Kidney (tissue), 22 donors: ENCODE measurements at places on chromosomes 12 and 14.

DNA sequence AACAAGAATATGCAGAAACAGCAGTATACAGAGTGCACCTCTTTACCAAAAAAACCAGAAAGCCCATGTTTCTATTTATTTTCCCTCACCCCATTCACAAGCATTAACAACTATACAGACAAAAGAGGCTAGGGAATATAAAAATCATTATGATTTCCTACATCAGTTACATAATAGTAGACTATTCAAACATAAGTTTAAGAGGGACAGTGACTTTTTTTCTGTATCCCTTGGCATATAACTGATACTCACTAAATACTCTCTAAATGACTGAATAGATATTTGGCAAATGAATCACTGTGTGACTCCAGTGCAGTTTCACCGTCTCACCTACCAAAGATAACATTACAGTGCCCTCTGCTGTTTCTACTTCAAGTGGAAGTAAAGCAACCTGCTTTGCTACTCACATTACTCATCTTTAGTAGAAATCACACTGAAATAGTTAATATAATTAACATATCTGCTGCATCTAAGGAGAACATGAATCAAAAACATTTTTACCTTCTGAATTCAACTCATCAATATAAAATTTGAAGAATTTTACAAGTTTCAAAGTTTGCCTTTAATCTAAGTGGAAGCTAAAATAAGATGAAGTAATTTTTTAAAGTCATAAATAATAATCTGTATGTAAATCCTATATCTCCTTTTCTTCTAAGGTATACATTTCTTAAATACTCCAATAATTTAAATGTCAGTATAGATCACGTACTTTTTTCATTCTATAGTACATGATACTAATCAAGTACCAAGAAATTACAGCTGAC is 103.8 kb downstream of the OSBPL8 start:
- peak; percentile 61 for DNase-seq

DNA sequence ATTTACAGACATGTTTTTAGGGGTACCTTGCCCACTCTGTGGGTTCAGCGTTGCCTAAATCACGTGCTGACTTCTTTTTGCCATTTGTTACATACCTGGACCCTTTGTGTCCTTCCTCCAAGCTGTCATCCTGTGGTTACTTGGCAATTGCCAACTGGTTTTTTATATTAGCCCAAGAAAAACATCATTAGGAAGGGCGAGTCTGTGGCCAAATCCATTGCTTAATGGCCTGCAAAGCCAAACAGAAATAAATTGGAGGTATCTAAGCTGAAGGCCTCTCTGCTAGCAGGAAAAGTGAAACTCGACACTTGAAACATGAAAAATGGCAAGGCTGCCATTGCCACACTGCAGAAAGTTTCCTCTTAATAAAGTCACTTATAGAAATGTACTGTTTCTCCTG is 190.4 kb downstream of the NUAK1 start:
- DNase-seq = no peak

DNA sequence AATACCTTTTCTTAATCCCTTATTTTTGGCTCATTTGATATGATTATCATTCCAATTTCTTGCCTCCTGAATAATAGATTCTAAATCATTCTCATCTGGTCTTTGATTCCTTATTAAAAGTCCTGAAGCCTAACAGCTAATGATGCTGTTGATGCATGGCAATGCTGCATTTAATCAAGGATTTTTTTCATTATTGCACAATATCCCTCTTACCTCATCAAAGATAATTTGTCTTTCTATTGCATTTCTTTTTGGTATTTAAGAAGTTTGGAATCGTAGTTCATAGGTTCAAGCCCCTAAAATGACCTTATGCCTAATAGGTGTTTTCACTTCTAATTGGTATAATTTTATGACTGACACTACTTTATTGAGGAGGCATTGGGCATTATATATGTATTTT is 648.2 kb upstream of the STXBP6 start:
- no peak for DNase-seq

GRCh38 chr14:88590173-88590572 is 27.3 kb downstream of the ZC3H14 start:
- DNase-seq = no peak

DNA sequence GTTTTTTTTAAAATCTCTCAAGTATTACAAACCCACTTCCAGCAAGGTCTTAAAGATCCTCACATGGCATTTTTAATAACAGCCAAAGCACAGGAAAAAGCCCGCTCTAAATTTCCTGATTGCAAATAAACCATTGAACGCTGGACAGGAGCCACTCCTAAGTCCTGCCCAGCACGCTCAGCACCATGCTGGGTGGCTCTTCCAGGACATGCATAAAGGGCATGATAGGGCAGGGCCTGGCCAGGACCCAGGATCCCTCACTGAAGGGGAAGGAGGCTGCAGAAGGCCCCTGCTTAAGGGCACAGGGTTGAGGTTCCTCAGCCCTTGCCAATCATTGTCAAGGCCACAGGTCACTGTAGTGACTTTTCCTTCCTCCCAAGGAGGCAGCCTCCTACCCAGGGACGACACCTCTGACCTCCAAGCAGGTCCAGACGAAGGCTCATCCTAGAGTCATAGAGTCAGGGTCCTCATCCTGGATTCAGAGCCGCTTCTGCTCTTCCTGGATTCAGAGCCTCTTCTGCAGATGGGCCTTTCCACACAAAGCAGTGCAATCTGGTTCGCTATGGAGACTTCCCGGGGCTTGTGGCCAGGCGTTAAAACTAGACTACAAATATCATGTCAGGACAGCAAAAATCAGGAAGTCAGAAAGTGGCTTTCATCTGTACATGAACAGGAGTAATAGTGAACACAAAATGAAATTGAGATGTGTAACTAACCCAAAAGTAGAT is 123.8 kb downstream of the GCH1 start:
- DNase-seq = peak; percentile 23

GRCh38 chr12:125222876-125223275 is 157.6 kb downstream of the AACS start:
- DNase-seq = no peak

DNA sequence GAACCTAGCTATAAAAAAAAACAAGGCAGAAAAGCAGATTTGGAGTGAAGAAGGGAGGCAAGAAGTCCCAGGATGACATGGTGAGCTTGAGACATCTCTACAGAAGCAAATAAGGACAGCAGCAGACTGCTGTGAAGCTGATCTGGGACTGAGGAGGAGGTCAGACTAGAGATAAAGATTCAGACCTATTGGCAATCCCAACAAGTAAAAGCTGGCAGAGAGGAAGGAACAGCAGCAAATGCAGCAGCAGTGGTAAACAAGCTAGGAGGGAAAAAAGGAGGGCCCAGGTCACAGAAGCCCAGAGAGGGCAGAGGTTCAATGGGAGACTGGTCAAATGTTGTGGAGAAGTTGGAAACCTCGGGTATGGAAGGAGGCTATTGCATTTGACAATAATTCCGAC is 11.3 kb downstream of the SPTB start:
- DNase-seq = no peak

DNA sequence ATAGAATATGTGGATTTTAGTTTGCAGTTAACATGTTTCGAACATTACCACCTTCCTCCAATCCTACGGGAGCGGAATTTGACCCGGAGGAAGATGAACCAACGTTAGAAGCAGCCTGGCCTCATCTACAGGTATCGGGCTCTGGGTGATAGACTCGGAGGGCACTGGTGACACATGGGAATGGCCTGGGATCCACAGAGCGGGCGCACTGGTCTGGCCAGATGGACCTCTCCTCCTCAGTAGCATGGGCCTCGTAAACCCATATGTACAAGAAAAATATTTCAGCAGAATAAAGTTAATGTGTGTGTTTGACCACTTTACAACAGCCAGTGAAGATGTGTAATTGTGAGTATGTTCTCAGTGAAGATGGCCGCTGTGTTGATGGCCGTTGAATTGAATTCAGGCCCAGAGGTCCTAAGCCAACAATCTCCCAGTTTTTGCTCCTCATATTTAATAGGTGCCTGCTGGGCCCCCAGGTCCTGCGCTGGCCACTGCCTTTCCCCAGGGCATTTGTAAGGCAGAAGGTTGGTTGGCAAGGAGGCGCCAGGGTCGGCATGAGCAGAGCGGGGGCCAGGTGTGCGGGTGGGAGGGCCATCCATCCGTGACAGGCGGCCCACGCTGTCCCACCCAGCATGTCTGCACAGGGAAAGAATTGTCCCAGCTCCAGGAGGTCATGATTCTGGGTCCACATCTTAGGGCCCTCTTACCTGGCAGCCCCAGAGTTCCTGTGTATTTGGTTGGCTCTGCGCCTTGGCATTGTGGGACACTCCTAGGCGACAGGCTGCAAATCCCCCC is 82.0 kb upstream of the DYNC1H1 start:
- DNase-seq = no peak

DNA sequence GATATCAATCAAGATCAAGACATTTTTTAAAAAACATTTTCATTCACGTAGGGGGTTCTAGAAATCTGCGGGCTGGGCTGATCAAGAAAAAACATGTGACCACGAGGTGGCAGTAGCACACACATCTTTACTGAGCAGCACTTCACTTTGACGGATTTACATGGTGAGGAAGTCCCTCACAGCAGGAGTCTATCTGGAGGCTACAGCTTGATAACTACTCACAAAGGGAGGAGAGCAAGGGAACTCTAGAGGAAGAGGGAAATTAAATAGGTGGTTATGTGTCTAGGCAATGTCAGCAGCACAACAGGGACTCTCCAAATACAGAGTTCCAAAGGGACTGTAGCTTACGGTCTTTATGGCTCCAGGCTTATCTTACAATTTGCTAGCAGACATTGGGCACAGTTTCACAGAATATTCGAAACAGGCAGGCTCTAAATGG is 248.1 kb downstream of the DPY19L2 start:
- DNase-seq = no peak

GRCh38 chr12:25502118-25502517 is 51.0 kb downstream of the LMNTD1 start:
- no peak for DNase-seq

DNA sequence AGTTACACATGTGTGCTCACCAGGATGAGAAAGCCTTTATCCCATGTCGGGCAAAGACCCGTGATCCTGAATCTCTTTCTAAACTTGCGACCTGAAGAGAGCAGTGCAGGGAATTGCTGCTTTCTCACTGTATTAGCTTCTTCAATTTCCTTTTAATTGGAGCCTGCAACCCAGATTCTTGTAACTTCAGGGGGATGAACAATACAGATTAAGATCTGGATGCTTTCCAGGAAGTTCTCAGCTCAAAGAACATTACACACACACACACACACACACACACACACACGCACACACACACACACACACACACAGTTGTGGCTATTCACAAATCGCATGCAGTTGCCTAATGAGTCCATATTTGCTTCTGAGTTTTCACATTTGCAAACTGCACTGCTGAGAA is 268.3 kb downstream of the NPAS3 start:
- DNase-seq = no peak

GRCh38 chr12:62698701-62699101 is 232.1 kb downstream of the MON2 start:
- no peak for DNase-seq

- DNase-seq = no peak
These were observed 197.2 kb downstream of the NRXN3 start for GRCh38 chr14:78367355-78367754.

DNA sequence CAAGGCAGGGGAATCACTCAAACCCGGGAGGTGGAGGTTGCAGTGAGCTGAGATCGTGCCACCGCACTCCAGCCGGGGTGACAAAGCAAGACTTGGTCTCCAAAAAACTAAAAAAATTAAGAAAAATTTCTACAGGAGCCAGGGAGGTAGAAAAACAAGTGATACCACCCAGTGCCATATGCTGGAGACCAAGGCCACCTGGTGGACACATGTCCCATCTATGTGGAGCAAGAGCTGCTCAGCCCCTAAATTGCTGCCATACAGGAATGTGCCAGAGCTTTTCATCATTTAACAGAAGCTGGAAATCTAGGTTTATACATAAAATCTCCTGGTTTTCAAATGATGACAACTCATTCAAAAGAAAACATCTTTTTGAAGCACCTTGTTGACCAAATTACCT is 61.4 kb upstream of the ELK3 start:
- DNase-seq = no peak

GRCh38 chr12:120677765-120678473 is 9.0 kb upstream of the MLEC start:
- peak; percentile 78 for DNase-seq

DNA sequence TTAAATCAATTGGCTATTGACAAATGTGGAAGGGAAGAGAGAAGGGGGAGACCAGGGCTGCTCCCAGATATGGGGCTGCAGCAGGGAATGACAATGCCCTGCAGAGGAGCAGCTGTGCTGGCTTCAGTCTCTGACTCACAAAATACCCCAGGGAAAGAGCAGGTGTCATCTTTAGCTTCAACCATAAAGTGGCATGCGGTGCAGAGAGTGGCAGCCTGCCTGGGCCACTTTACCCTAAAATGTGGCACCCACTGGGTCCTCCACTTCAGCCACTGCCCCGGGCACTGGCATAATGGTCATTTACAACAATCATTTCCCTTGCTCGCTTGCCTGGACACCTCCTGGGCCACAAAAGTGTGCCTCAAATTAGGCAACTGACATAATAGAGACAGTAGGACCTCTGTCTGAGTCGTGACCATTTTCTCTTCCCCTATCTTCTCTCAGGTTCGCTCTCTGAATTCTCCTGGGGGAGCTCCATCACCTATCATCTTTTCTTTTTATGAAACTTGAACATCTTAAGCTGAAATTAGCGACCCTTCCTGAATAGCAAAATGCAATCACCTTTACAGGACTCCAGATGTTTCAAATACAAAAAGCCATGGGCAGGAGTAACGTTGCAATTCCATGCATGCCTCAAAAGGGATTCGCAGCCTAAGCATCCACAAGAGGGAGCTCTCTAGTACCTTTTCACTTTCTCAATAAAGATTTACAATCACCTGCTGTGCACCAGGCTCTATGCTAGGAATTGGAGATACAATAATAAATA is 179.9 kb upstream of the ATF7IP start:
- DNase-seq = peak; percentile 53

DNA sequence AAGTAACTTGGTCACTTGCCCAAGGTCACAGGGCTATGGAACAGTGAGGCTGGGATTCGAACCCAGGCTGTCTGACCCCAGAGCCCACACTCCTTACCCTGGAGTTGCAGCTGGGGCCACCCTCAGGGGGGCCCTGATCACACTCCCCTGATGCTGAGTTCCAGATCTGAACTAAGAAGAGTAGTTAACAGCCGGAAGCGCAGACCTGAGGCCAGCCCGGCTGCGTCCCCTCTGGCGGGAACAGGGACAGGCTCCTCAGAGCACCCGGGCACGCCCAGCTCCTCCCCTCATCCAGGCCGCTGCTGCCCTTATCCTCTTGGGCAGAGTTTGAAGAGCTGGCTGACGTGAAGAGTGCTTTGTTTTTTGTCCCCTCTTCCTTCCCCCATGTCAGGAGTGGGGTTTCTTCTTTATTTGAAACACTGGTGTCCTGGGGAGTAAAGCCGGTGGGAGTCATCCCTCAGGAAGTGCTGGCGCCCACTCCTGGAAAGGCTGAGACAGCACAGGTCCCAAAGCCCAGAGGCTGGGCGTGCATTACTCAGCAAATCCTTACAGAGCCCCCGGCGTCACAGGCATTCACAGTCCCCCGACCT is 8.7 kb downstream of the PHB2 start:
- peak; percentile 79 for DNase-seq

GRCh38 chr12:108381787-108382436 is 42.8 kb upstream of the CMKLR1 start:
- peak; percentile 80 for DNase-seq
